ENCODE measurements at places on chromosomes 11 and 22. TPM values are rescaled to one million over a fixed set of nuclear protein-coding genes. Genes with fewer than 3 reads are reported as not detected.

DNA sequence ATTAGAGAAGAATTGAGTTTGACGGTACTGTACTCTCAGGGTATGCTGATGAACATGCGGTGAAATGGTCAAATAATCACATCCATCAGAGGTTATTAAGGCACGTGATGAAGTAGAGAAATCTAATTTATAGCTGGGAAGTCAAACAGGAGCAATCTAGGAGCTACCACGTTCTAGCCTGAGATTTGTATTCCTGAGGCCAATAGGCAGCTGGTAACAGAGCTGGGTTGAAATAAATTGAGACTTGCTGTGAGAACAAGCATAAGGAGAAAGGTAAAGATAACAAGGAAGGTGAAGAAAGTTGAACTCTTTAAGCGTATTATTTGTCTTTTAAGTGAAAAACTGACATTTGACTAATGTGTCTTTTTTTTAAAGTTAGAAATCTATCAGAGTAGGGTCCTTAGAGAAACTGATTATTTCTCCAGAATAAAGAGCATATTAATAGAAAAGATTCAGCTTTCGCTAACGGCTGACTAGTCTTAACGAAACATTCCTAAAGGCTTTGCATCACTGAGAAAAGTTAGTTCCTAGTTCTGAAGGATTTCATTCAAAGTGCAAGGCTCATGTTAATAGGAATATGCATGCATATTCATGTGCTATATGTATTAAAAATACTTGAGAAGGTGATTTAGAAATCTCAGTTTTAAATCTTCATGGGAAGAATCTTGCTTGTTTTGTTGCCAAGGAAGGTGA, 5.2 kb upstream of the WEE1 start:
- no peak for DNase-seq

- DNase-seq = no peak
Measured at GRCh38 chr11:57641011-57641807, 8.5 kb downstream of the YPEL4 start.

Gene KREMEN1
- 1.1 TPM for total RNA-seq

Gene DDTL
- 3.6 TPM for total RNA-seq

- no peak for DNase-seq
Measured at GRCh38 chr11:17978553-17979287, 34.1 kb downstream of the SERGEF start.
